HS-27A (cell line): ENCODE measurements at places on chromosomes 3 and 15.

DNA sequence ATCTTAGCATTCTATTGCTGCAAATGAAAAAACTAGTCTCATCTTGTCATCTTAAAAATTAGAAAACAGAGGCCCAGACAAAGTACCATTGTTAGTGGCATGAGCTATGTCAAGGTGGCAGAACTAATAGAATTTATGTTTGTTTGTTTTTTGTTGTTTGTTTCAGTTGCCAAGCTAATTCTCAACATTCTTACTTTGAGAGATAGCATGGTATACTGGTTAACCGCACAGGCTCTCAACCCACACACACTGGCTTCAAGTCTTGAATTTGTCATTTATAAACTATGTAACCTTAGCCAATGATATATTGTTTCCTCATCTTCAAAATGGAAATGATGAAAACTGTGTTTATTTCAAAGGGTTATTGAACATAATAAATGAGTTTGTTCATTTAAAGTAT is 367.6 kb upstream of the PLSCR5 start:
- DNase-seq, result no peak

DNA sequence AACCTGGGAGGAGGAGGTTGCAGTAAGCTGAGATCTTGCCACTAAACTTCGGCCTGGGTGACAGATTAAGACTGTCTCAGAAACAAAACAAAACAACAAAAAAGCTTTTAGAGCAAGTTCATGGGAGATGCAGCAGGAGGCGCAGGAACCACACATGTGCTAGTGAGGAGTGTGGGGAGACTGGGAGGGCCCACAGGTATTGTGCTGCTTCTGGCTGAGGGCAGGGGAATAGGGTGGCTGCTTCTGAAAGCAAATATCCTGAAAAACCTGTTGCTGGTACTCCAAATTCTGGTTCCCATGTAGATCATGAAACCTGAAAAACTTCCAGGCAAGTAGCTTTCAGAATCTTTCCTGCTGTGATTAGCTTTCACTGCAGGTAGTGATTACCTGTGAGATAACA is 22.1 kb downstream of the TYRO3 start:
- no peak for DNase-seq

DNA sequence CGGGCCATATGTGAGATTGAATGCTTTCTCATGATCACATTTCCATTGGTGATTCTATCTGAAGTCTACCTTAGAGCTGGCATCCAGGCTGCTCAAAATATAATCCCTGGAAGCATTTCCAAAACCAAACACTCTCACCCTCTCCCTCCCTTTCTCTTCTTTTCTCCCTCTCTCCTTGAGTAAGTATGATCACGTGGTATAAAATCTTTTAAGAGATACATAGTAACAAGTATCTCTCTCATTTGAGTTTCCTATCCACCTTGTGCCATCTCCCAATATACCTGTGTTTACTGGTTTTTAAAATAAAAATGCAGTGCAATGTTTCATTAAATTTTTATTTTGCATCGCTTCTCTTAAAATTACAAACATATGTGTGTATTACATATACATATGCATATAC is 350.9 kb upstream of the KCNH8 start:
- DNase-seq, result no peak

- no peak for DNase-seq
These were observed 135.1 kb downstream of the KCNMB2 start for GRCh38 chr3:178671377-178671776.
